Upper lobe of left lung (tissue), 6 donors: ENCODE measurements at places on chromosomes 6 and 20. TPM values are rescaled to one million over a fixed set of nuclear protein-coding genes. Genes with fewer than 3 reads are reported as not detected.

- no peak overlapping the region for H3K27ac ChIP-seq
- H3K4me3 ChIP-seq: no peak overlapping the region
- no peaks in the 10 kb centered on the region for H3K4me1 ChIP-seq
- H3K36me3 ChIP-seq: no peaks in the 10 kb centered on the region
Observed at GRCh38 chr20:41900201-41900691, 282.1 kb upstream of the CHD6 start.

GRCh38 chr20:4951299-4951698 lies 50.0 kb downstream of the SLC23A2 start:
- H3K4me1 ChIP-seq: peaks cover 39% of the 10 kb centered on the region
- peak overlapping the region; percentile 56 for H3K27ac ChIP-seq
- H3K36me3 ChIP-seq: no peaks in the 10 kb centered on the region
- H3K4me3 ChIP-seq: no peak overlapping the region
- DNase-seq: no peak
- H3K27me3 ChIP-seq: no peaks in the 10 kb centered on the region

The BTN1A1 gene
- total RNA-seq: not detected

The CLIC5 gene
- 117 TPM for total RNA-seq

DNA sequence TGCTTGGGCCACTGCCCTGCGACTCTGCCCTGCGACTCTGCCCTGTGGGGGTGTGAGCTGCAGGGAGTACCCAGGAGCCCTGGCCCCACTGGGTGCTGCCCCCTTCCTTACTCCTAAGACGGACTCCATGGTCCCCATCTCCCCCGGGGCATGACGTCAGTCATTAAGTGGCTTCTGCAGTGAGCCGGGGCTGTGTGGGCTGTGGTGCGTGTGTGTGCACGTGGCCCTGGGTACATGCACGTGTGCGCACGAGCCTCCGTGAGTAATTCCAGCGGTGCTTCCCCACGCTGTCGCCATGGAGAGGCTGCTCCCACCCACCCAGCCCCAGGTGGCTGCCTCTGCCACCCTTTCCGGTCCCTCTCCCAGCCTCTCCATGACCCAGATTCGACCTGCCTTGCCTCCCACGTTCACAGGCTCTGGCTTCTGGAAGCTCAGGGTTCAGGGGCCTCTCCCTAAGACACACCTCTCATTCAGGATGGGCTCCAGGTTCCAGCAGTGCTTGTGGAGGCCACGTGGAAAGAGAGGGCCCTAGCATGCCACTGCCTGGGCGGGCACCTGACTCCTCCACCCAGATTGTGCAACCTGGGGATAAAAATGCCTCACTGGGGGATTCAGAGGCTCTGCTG lies 88.3 kb downstream of the DLGAP4 start:
- no peaks in the 10 kb centered on the region for H3K27me3 ChIP-seq
- H3K27ac ChIP-seq: no peak overlapping the region
- no peaks in the 10 kb centered on the region for H3K36me3 ChIP-seq
- H3K4me3 ChIP-seq: no peak overlapping the region
- H3K4me1 ChIP-seq: no peaks in the 10 kb centered on the region

- no peak overlapping the region for H3K4me3 ChIP-seq
- no peaks in the 10 kb centered on the region for H3K27me3 ChIP-seq
- DNase-seq: peak; percentile 31
- no peaks in the 10 kb centered on the region for H3K4me1 ChIP-seq
- no peak overlapping the region for H3K27ac ChIP-seq
Observed at GRCh38 chr20:5448449-5449118, 131.8 kb upstream of the PROKR2 start.

DNA sequence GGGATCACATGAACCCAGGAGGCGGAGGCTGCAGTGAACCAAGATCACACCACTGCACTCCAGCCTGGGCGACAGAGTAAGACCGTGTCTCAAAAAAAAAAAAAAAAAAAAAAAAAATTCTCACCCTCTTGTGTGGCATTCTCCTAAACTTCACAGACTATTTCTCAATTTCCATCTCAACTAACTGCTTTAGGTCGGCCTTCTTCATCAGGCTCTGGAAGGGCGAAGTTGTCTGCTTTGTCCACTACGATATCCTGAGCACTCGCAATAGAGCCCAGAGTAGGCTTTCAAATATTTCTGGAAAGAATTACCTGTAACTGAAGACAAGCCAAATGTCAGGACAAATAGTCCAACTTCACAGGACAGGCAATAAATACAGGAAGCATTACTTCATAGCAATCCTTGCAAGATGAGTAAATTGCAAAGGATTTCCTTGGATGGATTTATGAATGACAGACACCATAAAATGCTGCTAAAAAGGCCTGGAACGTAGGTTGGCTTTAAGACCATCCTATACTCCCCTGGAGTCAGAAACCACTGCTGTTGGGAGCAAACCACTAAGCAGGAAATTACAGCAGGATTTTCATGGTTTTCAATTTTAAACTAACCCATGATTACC lies 116.3 kb upstream of the SLC2A12 start:
- peaks cover 26% of the 10 kb centered on the region for H3K4me1 ChIP-seq
- peak overlapping the region; percentile 100 for H3K27ac ChIP-seq
- no peaks in the 10 kb centered on the region for H3K27me3 ChIP-seq

- no peak overlapping the region for H3K4me3 ChIP-seq
- H3K27ac ChIP-seq: no peak overlapping the region
- H3K36me3 ChIP-seq: no peaks in the 10 kb centered on the region
- no peaks in the 10 kb centered on the region for H3K27me3 ChIP-seq
- DNase-seq: no peak
- peaks cover 6% of the 10 kb centered on the region for H3K4me1 ChIP-seq
Observed at GRCh38 chr6:167786853-167787675, 39.6 kb upstream of the AFDN start.

DNA sequence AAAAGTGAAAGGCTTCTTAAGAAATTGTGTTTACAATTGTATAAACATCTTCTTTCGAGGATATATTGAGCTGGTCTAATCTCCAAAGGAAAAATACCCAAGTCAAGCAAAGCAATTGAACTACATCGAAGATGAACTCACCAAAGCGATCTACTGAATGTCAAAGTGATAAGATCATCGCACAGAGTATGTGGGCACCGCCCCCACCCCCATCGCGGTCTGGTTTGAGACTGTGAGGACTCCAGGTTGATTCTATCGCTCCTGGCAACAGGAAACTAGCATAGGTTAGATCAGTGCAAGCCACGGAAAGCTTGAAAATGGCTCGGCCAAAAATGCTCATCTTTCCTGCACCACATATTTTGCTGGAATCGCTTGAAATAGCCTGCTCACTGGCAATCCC lies 133.2 kb upstream of the RPS6KA2 start:
- H3K36me3 ChIP-seq: no peaks in the 10 kb centered on the region
- DNase-seq: no peak
- no peaks in the 10 kb centered on the region for H3K27me3 ChIP-seq
- peaks cover 6% of the 10 kb centered on the region for H3K4me1 ChIP-seq

DNA sequence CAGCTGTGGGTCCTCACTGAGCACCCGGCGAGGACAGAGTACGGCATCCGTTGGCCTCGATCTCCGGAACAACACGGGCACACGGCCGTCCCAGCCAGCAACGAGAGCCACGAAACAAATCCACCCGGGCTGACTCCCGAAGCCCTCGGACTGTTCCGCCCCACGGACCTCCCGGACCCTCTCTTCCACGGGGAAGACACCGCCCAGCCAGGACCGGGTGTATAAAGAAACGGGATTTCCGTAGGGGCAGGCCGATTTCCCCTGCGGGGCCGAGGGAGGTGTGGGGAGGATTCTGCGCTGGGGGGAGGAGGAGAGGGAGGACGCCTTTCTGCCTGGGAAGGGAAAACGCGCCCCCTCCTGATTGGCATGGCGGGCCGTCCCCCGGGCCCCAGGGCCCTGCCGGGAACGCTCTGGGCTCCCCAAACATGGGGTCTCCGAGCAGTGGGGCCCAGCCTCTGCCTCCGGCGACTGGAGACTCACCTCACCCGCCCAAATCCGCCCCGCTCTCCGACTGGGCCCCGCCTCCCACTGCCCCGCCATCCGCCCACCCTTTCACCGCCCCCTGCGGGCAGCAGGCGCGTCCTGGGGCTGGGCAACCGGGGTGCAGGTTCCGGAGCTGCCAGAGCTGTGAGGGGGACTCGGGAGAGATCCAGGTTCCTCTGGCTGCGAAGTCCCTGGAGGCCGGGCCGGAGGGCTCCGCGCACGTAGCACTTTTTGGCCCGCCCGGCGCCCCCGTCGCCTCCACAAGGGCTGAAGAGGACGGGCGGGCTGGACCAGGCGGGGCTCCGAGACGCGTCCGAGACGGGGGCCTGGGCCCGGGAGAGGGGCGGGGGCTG lies 679 bp upstream of the PPDPF start:
- DNase-seq: peak; percentile 47
- no peaks in the 10 kb centered on the region for H3K27me3 ChIP-seq

DNA sequence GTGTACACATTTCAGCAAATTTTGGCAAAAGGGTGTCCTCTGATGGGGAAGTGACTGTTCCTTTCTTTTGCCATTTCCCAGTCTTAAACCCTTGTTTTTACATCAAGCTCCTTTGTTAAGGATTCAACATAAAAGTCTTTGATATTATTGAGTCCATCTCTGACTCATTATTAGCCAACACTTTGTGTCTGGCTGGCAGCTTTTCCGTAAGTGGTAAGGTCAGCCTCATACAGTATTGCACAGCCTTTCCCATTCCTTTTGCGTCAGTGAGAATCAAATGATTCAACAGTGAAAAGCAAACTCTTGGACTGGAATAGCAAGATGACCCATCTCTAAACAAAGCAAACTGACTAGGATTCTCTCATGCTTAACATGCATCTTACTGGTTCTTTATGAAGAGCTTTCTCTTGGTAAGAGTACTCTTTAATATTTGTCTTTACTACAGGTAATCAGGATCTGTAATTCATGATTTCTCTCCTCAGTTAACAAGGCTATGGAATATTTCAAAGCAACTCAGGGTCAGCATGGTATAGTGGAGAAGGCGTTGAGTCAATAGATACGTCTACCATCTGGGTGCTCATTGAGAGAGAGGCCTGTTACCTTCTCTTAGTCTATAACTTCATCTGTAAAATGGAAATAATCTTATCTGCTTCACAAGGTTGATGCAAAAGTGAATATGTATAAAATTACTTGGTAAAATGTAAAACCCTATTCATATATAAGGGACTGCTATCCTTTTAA lies 183.6 kb downstream of the PRL start:
- no peaks in the 10 kb centered on the region for H3K36me3 ChIP-seq
- H3K4me3 ChIP-seq: no peak overlapping the region
- no peak for DNase-seq
- H3K4me1 ChIP-seq: no peaks in the 10 kb centered on the region
- no peaks in the 10 kb centered on the region for H3K27me3 ChIP-seq
- H3K27ac ChIP-seq: no peak overlapping the region

The PKIB gene
- 16.1 TPM for total RNA-seq

GRCh38 chr6:68747110-68747790 lies 112.2 kb downstream of the ADGRB3 start:
- H3K36me3 ChIP-seq: no peaks in the 10 kb centered on the region
- no peak for DNase-seq
- no peaks in the 10 kb centered on the region for H3K4me1 ChIP-seq
- H3K4me3 ChIP-seq: no peak overlapping the region

GRCh38 chr20:49543071-49543857 lies 24.7 kb downstream of the PTGIS start:
- no peaks in the 10 kb centered on the region for H3K27me3 ChIP-seq
- H3K4me1 ChIP-seq: no peaks in the 10 kb centered on the region
- H3K4me3 ChIP-seq: no peak overlapping the region

DNA sequence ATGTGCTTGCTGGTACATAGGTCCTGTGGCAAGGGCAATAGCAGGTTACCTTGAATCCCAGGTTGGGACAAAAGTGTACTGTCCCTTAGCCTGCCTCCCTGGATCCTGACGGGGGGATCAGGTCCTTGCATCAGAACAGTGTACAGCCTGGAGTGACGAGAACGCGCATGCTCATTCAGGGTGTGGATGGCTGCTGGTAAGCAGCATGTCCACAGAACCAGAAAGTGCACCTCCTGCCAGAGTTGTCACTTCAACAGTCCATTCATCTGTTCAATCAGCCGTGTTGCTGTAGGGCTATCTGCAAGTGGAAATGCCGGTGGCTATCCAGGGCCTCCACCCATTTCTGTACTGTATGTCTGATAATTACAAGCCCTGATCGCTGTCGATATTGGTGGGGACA lies 236.3 kb upstream of the SOX4 start:
- no peak overlapping the region for H3K27ac ChIP-seq
- no peak overlapping the region for H3K4me3 ChIP-seq
- H3K4me1 ChIP-seq: no peaks in the 10 kb centered on the region
- H3K27me3 ChIP-seq: no peaks in the 10 kb centered on the region
- no peaks in the 10 kb centered on the region for H3K36me3 ChIP-seq

The AIF1 gene
- 106 TPM for total RNA-seq

The OOEP gene
- not detected for total RNA-seq

DNA sequence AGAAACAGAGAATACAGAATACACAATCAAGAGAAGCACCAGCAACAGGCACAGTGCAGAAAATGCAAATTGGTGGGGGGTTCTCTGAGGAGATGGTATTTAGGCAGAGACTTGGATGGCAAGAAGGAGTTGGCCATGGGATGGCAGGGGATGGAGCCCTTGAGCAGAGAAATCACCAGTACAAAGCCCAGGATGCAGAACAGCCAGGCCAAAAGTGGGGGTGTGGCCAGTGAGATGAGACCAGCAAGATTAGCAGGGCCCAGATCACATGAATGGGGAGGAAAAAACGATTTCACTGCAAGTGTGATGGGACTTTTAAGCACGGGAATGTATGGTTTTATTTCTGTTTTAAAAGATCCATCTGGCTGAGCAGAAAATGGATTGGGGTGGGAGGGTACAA lies 63.4 kb downstream of the TRAM2 start:
- no peaks in the 10 kb centered on the region for H3K27me3 ChIP-seq
- H3K4me1 ChIP-seq: peaks cover 22% of the 10 kb centered on the region
- peaks cover 5% of the 10 kb centered on the region for H3K36me3 ChIP-seq
- H3K4me3 ChIP-seq: no peak overlapping the region
- no peak overlapping the region for H3K27ac ChIP-seq

The NDRG3 gene
- 17.9 TPM for total RNA-seq

- H3K27ac ChIP-seq: no peak overlapping the region
- H3K27me3 ChIP-seq: no peaks in the 10 kb centered on the region
- no peaks in the 10 kb centered on the region for H3K36me3 ChIP-seq
- H3K4me3 ChIP-seq: no peak overlapping the region
- DNase-seq: no peak
- H3K4me1 ChIP-seq: no peaks in the 10 kb centered on the region
Observed at GRCh38 chr6:32685603-32686002, 19.1 kb upstream of the HLA-DQB1 start.
